ENCODE measurements at places on chromosomes 16 and 17.

GRCh38 chr17:35297666-35298065 is 54.8 kb downstream of the SLFN5 start:
- peak; percentile 48 for DNase-seq

DNA sequence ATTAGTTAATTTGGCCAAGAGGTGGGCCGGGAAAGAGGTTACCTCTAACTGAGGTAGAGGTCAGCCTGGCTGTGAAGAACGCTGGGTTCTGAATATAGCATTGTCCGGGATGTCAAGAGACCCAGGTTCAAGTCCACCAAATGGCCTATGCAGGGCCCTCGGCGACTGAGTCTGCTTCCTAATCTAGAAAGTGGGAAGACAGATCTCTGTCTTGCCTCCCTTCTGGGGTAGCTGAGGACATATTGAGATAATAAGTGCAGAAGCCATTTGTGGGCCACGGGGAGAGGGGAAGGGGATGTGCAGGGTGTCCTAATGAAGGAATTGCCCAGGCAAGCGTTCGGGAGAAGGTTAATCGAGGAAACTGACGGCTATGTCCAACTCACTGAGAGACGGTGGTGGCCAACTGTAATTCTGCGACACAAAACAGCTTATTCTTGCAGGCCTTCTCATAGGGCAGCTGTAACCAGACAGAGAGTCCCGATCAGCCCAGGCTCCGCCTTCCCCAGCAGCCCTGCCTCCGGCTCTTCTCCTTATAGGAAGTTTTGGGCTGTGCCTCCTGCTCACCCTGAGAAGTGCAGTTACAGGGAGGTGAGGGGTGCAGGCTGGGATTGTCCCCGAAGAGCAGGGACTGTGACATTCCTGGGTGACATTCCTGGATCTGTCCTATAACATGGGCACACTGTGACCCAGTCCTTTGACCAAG is 15.9 kb downstream of the HASPIN start:
- no peak for DNase-seq

- DNase-seq: peak; percentile 74
These were observed 44.1 kb upstream of the SEC14L1 start for GRCh38 chr17:77096570-77097214.

DNA sequence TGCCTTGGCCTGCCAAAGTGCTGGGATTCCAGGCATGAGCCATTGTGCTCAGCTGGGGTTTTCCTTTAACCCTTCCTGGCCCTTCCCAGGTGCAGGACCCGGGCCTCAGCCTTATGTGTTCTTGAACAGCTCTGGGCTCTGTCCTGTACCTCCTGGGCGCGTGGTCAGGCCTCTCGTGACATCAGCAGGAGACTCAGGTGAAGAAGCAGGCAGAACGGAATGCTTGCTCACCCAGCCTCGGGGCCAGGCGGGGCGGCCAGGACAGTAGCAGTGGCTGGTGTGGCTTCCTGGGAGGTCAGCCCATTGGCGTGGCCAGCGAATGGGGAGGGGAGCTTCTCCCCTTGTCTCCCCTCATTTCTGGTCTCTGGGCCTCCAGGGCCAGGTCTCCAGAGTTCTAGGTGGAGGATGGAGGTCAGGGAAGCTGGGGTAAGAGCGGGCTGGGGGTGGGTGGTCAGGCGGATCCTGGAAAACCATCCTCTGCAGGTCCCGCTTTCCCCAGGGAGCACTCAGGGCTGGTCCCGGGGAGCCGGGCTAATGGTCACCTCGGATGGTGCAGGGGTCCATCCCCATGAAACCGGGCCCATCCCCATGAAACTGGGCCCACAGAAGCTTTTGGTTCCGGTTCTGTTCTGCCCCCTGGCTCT is 281.5 kb downstream of the SEC14L1 start:
- DNase-seq: no peak

GRCh38 chr16:70377782-70378181 is 31.1 kb downstream of the DDX19A start:
- no peak for DNase-seq

- DNase-seq: peak; percentile 41
These were observed 596.0 kb upstream of the GOT2 start for GRCh38 chr16:59330019-59330670.

GRCh38 chr16:80583466-80583865 is 42.7 kb downstream of the DYNLRB2 start:
- DNase-seq: peak; percentile 88
